ENCODE measurements at places on chromosomes 16 and 17.

- H3K27me3 ChIP-seq: no peaks in the 10 kb centered on the region
- no peak overlapping the region for H3K27ac ChIP-seq
- DNase-seq: no peak
- no peaks in the 10 kb centered on the region for H3K4me1 ChIP-seq
- no peak overlapping the region for H3K4me3 ChIP-seq
- no peaks in the 10 kb centered on the region for H3K36me3 ChIP-seq
These were observed 2.3 kb downstream of the GALK1 start for GRCh38 chr17:75762513-75763268.

- H3K36me3 ChIP-seq: no peaks in the 10 kb centered on the region
- no peaks in the 10 kb centered on the region for H3K4me1 ChIP-seq
- DNase-seq: no peak
- H3K4me3 ChIP-seq: no peak overlapping the region
These were observed 94.0 kb downstream of the SKAP1 start for GRCh38 chr17:48335858-48336500.

DNA sequence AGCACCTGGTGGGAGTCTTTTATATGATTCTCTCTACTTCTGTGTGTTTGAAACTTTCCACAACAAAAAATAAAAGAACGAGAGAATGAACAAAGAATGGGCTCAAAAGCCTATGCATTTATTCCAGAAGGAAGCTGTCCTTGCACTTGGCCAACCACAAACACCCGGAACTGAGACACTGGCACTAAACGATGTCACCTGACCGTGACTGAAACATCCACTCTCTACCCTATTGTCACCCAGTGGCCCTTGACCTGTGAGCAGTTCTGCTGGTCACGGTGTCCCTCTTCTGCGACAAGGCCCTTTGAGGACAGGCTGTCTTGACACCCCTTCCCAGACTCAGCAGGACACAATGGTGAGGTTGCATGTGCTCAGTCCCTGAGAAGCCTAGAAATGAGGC lies 56.6 kb downstream of the TEKT5 start:
- no peak overlapping the region for H3K4me3 ChIP-seq
- no peaks in the 10 kb centered on the region for H3K4me1 ChIP-seq
- DNase-seq: no peak
- no peaks in the 10 kb centered on the region for H3K27me3 ChIP-seq

GRCh38 chr16:1499756-1500464 lies 6.8 kb downstream of the TELO2 start:
- H3K36me3 ChIP-seq: peaks cover 84% of the 10 kb centered on the region
- H3K27me3 ChIP-seq: no peaks in the 10 kb centered on the region
- no peak for DNase-seq
- no peak overlapping the region for H3K27ac ChIP-seq
- no peaks in the 10 kb centered on the region for H3K4me1 ChIP-seq
- no peak overlapping the region for H3K4me3 ChIP-seq

DNA sequence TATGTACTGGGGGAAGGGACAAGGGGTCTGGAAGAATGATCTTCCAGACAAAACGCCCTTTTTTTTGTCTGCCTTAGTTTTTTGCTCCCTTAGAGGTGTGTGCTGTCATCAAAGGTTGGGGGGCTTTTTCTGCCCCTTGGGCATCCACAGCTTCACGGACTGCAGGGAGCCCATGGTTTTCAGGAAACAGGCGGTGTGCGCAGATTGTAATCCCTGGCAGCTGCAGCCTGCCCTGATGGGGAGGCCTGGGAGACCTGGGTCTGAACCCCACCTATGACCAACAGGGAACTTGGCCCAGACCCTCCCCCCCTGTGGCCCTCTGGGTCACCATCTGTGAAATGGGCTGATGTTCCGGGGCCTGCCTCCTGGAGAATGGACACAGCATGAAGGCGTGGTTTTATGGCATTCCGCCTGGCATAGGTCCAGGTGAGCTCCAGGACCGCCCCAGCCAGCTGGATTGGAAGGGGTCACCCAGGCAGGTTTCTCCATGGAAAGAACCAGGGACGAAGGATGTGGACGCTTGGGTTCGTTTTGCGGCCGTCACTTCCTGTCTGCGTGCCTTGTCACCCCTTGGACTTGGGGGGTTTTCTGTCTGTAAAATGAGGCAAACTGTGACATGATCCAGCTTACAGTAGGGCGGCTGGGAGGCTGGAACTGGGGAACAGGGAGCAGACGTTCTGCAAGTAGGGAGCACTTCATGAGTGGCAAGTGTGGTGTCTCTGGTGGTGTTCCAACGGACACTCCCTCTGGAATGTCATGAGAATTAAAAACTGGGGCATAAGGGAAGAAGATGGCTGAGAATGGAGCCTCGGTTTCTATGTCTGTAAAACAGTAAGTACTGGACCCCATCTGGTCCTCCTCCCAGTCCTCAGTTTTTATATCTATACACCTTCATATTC lies 1.5 kb downstream of the CPNE2 start:
- DNase-seq: no peak
- no peaks in the 10 kb centered on the region for H3K36me3 ChIP-seq
- peak overlapping the region; percentile 78 for H3K4me3 ChIP-seq
- no peaks in the 10 kb centered on the region for H3K27me3 ChIP-seq
- H3K4me1 ChIP-seq: no peaks in the 10 kb centered on the region
- peak overlapping the region; percentile 79 for H3K27ac ChIP-seq

- DNase-seq: no peak
- peaks cover 21% of the 10 kb centered on the region for H3K4me1 ChIP-seq
- peak overlapping the region; percentile 38 for H3K27ac ChIP-seq
- H3K36me3 ChIP-seq: no peaks in the 10 kb centered on the region
- no peak overlapping the region for H3K4me3 ChIP-seq
- H3K27me3 ChIP-seq: no peaks in the 10 kb centered on the region
These were observed 131.6 kb downstream of the MRTFB start for GRCh38 chr16:14202697-14203096.

- no peaks in the 10 kb centered on the region for H3K27me3 ChIP-seq
- H3K27ac ChIP-seq: no peak overlapping the region
- no peak overlapping the region for H3K4me3 ChIP-seq
- H3K36me3 ChIP-seq: no peaks in the 10 kb centered on the region
These were observed 11.7 kb upstream of the CNTNAP4 start for GRCh38 chr16:76265434-76266045.

- no peak for DNase-seq
- H3K36me3 ChIP-seq: peaks cover 100% of the 10 kb centered on the region
- no peaks in the 10 kb centered on the region for H3K27me3 ChIP-seq
- peaks cover 28% of the 10 kb centered on the region for H3K4me1 ChIP-seq
These were observed 29.8 kb downstream of the PLD6 start for GRCh38 chr17:17176341-17176740.

GRCh38 chr17:73318836-73319235 lies 7.0 kb upstream of the CDC42EP4 start:
- H3K4me3 ChIP-seq: no peak overlapping the region
- no peaks in the 10 kb centered on the region for H3K27me3 ChIP-seq
- H3K36me3 ChIP-seq: no peaks in the 10 kb centered on the region
- no peak overlapping the region for H3K27ac ChIP-seq
- DNase-seq: no peak
- H3K4me1 ChIP-seq: no peaks in the 10 kb centered on the region

DNA sequence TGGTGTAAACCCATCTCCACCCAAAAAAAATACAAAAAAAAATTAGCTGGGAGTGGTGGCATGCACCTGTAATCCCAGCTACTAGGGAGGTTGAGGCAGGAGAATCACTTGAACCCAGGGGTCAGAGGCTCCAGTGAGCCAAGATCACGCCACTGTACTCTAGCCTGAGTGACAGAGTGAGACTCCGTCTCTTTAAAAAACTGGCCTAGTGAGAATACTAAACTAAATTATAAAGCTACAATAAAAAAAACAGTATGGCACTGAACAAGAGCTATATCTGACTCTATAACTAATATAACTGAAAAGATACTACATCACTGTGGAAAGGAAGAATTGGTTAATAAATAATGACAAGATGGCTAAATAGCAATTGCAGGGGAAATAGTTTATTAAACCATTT lies 6.4 kb downstream of the SMURF2 start:
- no peaks in the 10 kb centered on the region for H3K27me3 ChIP-seq
- H3K36me3 ChIP-seq: no peaks in the 10 kb centered on the region
- no peak overlapping the region for H3K27ac ChIP-seq

Measured in right atrium auricular region (tissue), 2 donors.